ENCODE measurements at places on chromosomes 1 and 21.

GRCh38 chr1:239458144-239458500 lies 71.8 kb downstream of the CHRM3 start:
- peak; percentile 3 for DNase-seq

- no peak for DNase-seq
Measured at GRCh38 chr21:33212159-33212851, 17.4 kb upstream of the IFNAR2 start.

DNA sequence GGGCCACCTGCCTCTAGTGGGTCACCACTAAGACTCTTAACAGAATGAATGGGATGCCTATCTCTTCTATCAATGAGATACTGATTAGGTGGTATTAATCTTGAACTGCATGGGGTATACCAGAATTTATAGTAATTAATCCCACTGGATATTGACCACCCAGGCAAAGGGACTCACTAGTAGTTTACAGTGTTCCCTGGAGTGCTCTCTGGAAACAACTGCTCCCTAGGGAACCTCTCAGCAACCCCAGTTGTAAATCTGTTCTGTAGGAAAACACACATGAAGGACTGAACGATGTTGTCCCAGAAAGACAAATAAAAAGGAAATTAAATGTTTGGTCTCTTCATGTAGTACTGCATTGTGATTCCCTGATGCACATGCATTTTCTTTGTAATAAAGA lies 430.5 kb downstream of the HLX start:
- DNase-seq = no peak

- DNase-seq = no peak
Measured at GRCh38 chr1:24388331-24388885, 25.2 kb downstream of the STPG1 start.

DNA sequence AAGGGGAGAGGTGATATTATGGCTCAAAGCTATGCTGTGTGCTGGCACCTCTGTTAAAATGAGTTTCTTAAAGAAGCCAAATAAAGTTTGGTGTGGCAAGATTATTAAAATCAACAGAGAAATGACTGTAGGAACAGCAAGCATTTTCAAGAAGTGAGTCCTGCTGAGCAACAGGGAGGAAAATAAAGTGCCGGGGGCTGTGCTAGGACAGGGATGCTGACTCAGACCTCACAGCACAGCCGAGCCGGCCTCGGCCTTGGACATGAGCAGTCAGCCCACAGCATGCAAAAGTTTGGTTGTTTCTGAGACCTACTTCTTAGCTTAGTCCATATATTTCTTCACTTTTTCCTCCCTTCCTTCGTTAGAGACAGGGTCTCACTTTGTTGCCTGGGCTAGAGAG lies 19.2 kb downstream of the CNIH3 start:
- DNase-seq = no peak
